ENCODE measurements at places on chromosomes 12 and 14.

DNA sequence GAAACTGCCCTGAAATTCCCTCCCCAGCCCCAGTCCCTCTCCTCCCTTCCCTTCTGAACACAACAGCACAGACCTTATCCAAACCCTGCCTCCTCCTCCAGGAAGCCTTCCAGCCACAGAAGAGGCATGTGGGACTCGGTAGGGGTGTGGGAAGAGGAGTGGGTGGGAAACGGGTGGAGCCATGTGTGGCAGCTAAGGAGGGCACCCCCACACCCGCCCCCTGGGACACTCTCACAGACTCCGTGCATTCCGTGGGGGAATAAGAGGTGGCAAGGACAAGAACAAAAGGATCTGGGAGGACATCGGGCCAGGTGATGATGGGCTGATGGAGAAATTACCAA, 24.4 kb downstream of the SLC6A12 start:
- no peak for DNase-seq

DNA sequence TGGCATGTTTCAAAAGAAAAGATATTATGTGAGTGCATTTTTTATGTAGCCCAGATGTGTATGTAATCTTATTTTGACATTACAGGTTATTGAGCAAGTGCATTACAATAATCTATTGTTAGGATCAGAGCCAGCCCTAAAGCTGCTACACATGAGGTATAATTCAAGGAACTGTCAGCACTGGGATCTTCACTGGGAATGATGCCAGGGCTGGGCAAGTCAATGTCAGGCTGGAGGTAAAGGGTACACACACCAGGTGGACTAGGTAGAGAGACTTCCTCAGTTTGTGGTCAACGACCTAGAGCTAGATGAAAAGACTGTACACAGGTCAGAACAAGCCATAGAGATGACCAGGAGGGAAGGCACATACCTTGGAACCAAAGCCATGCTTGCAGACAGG, 15.4 kb downstream of the TRIM9 start:
- DNase-seq: no peak

- no peak for DNase-seq
These were observed 18.7 kb upstream of the SERPINA6 start for GRCh38 chr14:94341656-94342333.

DNA sequence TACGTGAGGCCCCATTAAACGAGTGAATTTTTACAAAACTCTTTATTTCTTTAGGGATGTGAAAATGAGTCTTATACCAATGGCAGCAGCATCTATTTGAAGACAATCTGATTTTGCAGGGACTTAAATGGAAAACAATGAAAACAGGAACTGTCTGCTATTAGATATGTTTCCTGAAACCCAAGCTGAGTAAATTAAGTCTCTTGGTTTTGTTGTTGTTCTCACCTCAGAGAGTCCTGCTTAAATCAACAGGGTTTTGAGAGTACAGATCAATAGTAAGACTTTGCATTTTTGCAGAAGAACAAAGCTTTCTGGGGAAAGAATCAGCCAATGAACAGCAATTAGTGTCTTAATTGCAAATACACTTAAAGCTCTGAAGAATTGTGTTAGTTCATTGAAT, 39.1 kb upstream of the LGR5 start:
- no peak for DNase-seq

DNA sequence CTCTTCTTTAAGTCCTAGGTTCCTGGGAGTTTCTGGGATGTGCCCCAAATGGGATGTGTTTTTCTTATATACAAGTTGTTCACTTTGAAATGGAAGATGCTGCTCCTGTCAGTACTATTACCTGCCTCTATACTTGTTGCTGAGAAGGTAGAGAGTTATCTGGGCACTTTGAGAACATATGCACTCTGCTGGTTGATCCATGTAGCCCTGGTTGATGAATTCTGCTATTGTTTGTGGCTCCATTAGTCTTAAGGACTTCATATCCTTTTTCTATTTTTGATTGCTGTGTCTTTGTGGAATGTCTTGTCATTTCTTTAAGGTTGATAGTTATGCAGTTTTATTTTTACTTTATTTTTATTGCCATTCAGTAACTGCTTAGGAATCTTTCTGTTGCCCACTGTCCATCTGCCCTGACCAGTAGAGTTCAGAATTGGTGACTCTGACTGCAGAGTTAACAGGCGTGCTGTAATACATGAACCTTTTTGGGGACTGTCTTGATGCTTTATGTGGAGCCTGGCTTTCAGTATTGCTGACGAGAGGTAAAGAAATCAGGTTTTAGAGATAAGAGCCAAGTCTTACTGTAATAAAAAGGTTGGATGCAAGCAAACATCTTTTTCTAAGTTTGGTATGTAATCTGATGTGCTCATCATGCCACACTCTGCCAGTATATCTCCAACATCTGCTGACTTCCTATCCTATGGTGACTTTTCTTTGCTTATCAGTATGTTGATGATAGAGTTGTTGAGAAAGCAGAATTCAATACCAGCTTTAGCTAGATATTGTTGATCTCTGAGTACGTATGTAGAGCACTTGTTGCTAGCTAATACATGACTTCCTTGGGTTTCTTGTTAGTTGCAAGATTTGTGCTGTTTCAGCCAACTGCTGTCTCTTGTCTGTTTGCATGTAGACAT, 1.6 kb downstream of the GMPR2 start:
- DNase-seq: no peak

DNA sequence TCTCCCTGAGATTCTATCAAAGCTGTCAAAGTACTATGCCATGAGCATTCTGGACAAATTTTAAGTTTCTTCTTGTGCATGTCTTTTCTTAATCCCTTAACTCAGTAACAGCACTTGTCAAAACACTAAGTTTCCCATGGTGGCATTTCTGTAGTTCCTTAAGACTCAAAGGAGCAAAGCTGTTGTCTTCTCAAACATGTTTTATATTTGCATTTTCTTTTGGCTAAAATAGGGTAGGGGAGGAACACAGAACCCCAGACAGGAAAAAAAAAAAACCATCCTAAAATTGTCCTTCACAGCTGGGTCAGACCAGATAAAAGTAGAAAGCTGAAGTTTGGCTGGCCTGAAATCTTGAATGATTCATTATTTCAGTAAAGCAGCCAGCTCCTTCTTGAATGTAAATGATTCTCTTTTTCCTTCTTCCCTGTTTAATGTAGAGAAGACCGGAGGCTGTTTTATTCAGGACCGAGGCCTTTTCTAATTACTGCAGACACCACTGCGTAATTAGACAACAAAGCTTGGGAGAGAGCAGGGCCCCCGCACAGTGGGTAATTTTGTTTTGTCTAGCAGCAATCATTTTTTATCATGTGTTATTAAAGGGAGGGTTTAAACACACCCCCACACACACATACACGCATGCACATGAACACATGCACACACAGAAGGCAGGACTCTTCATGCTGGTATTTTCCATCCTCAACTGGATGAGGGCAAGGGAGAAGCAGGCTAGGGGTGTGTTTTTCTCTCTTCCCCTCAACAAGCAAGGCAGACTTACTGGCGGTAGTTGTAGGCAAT, 51.0 kb downstream of the PAH start:
- DNase-seq: no peak

GRCh38 chr14:89036371-89036770, 211.9 kb downstream of the TTC8 start:
- DNase-seq: no peak

DNA sequence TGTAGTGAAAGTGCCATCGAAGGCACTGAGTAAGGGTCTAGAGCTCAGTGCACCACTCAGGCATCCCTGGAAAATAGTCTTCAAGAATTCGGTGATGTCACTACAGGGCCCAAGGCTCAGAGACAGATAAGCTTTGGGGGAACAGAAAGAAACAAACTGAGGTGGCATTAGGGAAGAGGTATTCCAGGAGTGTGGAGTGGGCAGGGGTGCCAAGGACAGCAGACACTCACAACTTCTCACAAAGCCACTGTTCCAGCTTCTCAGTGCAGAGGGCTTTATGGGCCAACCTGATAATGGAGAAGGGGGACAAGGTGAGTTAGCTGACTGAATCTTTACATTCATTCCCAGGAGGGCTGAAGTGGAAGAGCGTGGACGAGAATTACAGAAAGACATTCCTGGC, 2.1 kb downstream of the LALBA start:
- no peak for DNase-seq

GRCh38 chr14:95340201-95340697, 20.5 kb upstream of the CLMN start:
- no peak for DNase-seq

- DNase-seq: no peak
These were observed 733.6 kb upstream of the TBX3 start for GRCh38 chr12:115417610-115418009.

DNA sequence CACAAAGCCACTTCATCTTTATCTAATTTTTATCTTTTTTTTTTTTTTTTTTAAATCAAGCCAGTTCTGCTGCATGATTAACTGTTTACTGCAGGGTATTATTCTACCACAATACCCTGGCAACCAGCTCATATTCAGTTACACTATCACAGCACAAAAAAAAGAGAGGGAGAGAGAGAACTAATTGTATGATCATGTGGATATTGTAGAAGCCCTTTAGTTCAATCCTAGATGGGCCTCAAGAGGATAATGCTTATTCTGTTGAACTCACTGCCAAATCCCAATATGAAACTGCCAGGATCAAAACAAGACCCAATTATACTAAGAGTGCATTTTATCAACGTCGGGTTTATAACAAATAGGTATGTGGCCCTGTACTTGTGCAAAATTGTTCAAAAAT, 51.5 kb downstream of the MED13L start:
- no peak for DNase-seq

DNA sequence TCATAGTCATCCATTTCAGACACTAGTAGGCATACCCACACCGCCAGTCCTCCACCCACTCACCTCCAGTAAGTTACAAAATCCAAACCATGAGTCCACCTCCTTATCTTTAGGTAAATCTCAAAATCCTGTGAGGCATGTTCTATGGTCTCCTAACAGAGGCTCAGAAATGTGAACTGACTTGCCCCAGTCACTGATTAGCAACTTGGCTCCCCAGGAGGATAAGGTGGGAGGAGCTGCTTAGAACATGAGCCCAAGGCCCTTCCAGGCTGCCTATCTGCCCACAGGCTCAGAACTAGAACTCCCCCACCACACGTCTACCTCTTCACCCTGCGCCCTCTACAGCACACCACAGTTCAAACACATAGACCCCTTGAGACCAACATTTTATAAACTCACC, 19.9 kb downstream of the SETD3 start:
- DNase-seq: no peak

- no peak for DNase-seq
These were observed 28.9 kb upstream of the TDRD9 start for GRCh38 chr14:103899316-103899715.

DNA sequence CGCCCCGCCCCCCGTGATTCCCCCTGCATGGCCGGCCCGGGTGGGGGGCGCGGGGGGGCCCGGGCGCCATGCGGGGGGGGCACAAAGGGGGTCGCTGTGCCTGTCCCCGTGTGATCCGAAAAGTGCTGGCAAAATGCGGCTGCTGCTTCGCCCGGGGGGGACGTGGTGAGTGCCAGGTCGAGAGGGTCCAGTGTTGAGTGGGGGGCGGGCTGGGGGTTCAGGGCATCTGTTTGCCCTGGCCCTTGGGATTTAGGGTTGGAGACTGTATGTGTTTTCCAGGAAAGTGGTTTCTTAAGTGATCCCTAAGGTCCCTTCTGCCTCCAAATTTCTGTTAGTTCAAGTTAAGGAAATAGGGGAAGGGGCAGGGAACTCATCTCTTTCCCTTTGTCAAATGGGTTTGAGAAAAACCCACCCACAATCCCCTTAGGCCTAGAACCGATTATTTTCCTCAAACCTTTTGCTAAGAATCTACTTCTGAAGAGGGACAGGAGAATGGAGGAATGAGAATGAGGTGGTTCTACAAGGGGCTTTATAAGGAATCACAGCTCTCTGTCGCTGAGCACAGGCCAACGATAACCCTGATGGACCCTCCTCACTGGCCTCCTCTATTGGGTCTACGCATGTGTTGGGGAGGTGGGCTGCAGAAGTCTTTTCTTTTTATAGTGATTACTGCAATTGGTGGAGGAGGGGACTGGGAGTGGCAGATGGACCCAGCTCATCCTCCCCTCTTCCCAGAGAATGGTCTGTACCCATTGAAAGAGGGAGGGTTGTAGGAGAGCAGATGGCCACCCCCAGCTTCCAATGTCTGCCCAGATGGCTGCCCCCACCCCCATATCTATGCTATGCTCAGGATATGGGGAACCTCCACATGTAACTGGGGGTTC, 834 bp downstream of the ARHGEF25 start:
- DNase-seq: no peak

- no peak for DNase-seq
These were observed 24.8 kb downstream of the NUAK1 start for GRCh38 chr12:106113824-106114446.

DNA sequence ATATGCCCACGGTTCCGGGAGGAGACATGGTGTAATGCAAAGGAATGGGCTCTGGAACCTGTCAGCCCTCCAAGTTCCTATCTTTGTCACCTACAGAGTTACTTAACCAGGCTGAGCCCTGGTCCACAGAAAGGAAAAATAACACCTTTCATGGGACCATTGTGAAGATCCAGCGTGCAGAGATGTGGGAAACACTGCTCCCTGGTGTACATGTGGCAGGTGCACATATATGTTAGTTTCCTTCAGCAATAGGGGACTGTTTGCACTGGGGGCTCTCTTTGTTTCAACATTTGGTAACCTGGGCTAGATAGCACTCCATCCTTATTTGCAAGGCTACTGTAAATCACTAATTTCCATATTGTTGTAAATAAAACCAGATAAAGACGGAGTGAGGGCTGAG, 72.3 kb downstream of the ANO2 start:
- DNase-seq: no peak

DNA sequence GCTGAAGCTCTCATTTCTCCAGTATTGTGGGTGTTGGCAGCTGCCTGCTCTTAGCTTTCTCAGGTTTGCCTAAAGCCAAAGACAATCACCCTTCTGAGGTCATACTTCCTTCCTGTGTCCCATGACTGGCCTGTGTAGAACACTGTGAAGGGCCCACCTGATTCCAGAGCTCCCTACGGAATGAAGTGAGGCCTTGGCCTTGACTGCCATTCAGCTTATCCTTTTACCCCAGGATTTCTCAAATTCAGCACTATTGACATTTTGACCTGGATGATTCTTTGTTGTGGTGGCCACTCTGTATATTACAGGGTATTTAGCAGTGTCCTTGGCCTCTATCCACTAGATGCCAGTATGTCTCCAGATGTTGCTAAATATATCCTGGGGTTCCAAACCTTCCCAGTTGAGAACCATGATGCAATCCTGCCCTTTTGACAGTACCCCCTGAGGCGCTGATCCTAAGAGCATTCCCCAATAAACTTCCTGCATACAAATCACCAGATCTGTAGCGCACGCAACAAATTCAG, 112.3 kb upstream of the KRR1 start:
- no peak for DNase-seq

GRCh38 chr12:93145086-93145485, 216.0 kb upstream of the EEA1 start:
- DNase-seq: no peak

- no peak for DNase-seq
These were observed 11.0 kb upstream of the IRF2BPL start for GRCh38 chr14:77039285-77040058.

- no peak for DNase-seq
These were observed 13.0 kb downstream of the FGD6 start for GRCh38 chr12:95204141-95204866.

GRCh38 chr12:56375598-56376434, 13.2 kb upstream of the APOF start:
- no peak for DNase-seq

- DNase-seq: no peak
These were observed 1.1 kb downstream of the CCDC85C start for GRCh38 chr14:99602788-99603415.
